ENCODE measurements at places on chromosomes 4 and X. TPM values are rescaled to one million over a fixed set of nuclear protein-coding genes. Genes with fewer than 3 reads are reported as not detected.

DNA sequence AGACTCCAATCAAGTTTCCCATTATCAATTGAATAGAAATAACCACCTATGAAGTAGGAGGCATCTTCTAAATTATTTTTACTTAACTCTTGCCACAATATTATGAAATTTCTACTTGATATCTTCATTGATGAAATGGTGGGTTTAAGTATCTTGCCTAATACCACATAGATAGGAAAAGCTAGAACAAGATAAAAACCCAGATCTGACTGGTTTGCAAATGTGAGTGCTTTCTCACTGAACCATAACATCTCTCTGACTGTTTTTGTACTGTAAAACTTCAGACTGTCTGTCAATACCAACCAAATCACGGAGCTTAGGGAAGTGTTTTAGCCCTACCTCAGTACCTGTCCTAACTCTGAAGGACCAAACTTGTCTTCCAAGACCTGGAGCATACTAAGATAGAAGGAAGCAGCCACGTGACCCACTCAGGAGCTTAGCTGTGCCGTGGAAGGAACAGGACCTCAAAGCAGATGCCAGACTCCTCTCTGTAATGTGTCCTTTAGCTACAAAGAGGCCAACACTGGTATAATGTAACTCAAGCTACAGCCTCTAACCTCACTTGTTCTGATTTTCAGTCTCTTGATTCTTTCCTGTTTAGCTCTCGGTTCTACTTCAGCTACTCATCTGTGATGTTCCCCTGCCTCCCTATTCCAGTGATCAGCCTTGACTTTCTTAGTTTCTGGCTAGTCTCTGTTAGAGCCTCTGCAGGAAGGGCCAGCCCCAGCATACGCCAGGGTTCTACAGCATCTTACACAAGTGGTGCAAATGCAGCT lies 84.4 kb downstream of the LRP2BP start:
- no peak for DNase-seq

The AMTN gene
- not detected for polyA plus RNA-seq

DNA sequence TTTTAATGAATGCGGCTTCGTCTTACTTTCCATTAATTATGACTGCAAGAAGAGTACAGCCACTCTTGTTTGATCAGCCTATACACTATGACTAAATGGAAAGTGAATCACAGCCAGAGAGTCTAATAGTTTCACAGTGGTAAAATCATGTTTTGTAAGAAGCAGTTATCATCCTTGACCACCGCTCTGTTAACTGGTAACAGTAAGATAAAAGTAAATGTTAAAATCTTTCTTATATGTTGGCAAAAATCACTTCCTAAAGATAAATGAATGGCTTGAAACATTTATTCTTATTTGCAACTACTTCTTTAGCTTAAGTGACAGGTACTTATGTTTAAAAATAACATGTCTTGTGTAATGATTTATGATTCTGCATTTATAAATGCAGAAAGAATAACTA lies 13.2 kb downstream of the GALNT7 start:
- DNase-seq, result no peak

The AKAP14 gene
- not detected for polyA plus RNA-seq

The MAGEA2 gene
- polyA plus RNA-seq, result not detected

The NEXMIF gene
- 1.5 TPM for polyA plus RNA-seq

The ITIH6 gene
- 0.92 TPM for polyA plus RNA-seq

The G6PD gene
- polyA plus RNA-seq, result 11.0 TPM

DNA sequence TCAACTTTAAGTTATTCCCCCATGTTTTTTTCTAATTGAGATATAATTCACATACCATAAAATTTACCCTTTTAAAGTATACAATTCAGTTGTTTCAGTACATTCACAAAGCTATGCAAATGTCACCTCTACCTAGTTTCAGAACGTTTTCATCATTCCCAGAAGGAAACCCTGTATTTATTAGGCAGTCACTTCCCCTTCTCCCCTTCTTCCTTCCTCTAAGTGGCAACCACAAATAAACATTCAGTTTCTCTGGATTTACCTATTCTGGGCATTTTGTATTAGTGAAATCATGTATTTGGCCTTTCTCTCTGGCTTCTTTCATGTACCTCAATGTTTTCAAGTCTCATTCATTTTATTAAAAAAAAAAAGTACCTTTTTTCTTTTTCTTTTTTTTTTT lies 101.9 kb downstream of the TET2 start:
- DNase-seq, result no peak

The SHOX gene
- polyA plus RNA-seq, result 0.71 TPM

GRCh38 chr4:82710197-82710929 lies 88.2 kb downstream of the SCD5 start:
- DNase-seq, result no peak

DNA sequence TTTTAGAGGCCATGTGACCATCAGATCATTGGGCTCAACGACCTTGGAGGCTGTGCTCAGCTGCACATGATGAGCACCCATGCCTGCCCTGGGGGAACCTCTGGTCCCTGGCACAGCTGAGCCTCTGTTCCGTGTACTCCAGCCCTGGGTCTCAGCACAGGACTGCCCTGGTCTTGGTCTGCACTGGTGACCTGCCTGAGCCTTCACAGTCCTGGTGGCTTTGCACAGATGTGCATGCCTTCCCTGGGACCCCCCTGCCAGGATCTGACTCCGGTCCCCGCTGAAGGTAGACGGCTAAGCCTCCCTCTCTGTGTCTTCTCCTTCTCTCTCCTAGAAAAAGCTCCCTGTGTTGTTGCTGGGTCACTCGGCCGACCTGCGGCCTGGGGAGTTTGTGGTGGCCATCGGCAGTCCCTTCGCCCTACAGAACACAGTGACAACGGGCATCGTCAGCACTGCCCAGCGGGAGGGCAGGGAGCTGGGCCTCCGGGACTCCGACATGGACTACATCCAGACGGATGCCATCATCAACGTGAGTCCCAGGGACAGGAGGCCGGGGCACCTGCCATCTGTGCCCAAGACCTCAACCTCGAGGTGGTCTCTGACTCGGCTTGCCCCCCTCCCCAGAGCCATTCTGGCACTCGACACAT lies 21.6 kb downstream of the HTRA3 start:
- DNase-seq, result no peak

- DNase-seq, result no peak
These were observed 90.1 kb downstream of the WFS1 start for GRCh38 chr4:6359536-6360308.

DNA sequence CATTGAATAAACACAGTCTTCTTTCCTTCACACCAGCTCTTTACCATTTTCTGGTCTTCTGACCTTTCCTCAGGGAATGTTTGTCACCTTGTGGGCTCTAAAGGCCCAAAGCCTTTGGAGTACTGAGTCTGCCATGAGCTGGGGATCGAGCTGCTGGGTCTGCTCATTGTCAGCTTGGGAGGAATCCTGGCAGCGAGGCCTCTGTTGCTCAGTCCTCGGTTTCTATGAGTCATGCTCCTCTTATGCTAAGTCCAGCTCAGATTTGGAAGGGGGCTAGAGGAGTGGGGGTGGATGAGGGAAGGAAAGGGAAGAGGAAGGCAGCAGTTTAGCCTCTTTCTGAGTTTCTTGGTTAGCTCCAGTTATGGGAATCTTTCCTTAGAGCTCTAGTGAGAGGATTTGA lies 31.1 kb downstream of the NHSL2 start:
- peak; percentile 72 for DNase-seq

The SFRP2 gene
- polyA plus RNA-seq, result 122 TPM

- peak; percentile 86 for DNase-seq
These were observed 168.5 kb upstream of the LDB2 start for GRCh38 chr4:17066972-17067371.

The PAGE2B gene
- polyA plus RNA-seq, result not detected

The ASMT gene
- not detected for polyA plus RNA-seq

GRCh38 chrX:152024710-152025109 lies 50.2 kb upstream of the GABRE start:
- no peak for DNase-seq

- no peak for DNase-seq
These were observed 149.2 kb downstream of the TBL1X start for GRCh38 chrX:9614016-9614415.

DNA sequence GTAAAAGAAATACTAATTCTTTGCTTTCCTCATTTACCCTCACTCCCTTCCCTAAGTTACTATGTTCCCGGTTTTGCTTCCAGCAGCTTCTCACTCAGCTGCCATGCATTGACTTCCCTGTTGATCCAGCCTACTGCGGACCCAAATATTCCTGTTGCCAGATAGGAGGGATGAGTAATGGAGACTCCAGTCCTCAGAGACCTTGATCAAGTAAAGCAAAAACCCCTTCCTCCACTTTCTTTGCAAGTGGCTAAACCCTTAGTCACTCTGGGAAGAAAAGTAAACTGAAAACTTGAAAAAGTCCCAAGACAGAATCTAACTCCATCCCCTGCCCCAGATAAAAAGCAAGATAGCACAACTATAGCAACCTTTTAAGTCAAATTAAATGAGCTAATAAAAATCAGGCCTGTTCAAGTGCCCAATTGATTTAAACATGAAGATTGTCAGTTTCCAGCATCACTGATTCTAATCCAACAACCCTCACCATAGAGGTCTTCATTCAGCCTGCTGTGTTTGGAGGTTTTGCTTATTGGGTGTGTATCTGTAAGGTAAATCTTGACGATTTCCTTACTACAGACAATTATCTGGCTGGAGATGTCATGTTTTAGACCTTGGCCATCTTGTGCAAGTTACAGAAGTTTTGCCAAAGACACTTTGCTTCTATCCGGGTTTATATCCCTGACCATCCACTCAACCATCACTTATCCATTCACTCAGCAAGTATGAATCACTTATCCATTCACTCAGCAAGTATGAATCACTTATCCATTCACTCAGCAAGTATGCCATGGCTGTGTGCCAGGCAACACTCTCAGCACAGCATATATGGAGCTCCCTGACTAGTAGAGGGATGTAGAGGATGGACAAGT lies 17.6 kb downstream of the FGFBP1 start:
- DNase-seq, result peak; percentile 95

GRCh38 chr4:11485926-11486325 lies 57.2 kb upstream of the HS3ST1 start:
- no peak for DNase-seq

GRCh38 chr4:176546975-176547374 lies 227.2 kb downstream of the SPCS3 start:
- DNase-seq, result no peak

- peak; percentile 72 for DNase-seq
These were observed 69.7 kb downstream of the KLHL8 start for GRCh38 chr4:87150498-87151261.

The HAND2 gene
- not detected for polyA plus RNA-seq

The TMPRSS11A gene
- not detected for polyA plus RNA-seq

DNA sequence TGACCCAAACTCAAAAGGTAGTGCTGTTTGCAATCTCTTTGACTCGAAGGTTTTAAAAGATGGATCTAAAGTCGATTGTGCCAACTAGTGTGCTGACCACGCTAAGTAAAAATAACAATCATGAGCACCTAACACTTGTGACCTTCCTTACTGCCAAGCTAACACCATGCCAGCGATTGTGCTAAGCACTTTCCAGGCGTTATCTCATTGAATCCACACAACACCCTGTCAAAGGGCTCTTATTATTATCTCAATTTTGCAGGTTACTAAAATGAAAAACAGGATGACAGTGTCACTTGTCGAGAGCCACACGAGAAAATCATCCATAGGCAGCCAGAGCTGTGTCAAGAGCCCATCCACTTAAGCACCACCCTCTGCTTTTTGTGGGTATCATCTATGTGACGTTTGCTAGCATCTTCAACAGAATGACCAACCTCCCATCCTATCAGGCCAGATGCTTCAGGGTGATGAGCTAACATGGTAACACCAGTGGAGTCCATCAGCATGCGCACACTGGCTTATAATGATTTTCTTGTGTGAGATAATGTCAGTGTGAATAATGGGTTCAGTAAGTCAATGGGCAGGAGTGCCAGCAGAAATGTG lies 893 bp upstream of the GAB3 start:
- DNase-seq, result no peak

DNA sequence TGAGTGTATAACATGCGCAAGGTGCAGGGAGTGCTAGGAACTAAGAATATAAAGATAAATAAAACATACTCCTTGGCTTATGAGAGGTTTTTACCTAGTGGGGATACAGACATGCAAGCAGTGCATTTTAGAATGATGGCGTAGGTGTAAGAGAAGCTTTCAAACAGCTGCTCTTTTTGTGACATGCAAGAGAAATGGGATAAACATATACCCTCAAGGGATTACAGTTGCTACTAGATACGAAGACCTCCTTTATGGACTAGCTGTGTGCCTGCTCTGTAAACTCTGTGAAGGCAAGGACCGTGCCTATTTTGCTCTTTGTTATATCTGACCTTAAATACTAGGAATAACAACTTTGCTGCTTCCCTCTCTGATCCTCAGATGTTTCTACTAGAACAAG lies 39.0 kb upstream of the SLITRK4 start:
- no peak for DNase-seq

DNA sequence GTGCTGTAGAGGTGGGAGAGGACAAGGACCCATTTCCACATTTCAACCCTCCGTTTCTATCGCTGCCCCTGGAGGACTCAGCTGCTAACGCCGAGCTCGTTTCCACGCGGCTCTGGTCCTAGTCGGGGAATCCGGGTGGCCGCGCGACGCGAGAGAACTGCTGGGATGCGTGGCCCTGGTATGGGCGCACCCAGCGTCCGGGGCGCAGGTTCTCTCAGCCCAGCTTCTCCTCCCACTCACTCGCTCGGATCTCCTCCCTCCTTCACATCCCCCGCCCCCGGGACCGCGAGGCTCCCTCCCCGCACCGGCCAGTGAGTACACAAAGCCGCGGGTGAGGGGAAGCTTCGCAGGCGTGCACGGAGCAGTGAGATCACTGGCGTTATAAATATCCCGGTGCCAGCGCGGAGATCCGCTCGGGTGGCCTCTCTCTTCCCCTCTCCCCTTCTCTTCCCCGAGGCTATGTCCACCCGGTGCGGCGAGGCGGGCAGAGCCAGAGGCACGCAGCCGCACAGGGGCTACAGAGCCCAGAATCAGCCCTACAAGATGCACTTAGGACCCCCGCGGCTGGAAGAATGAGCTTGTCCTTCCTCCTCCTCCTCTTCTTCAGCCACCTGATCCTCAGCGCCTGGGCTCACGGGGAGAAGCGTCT lies at the start of gene FGF5:
Gene FGF5, plus strand, starts transcription at position 412 of the 649 bp plus-strand sequence. Its CDS starts 161 bp downstream, at position 573.
- DNase-seq, result peak; percentile 81

The COQ2 gene
- 9.7 TPM for polyA plus RNA-seq

- DNase-seq, result no peak
These were observed 152.7 kb downstream of the APBB2 start for GRCh38 chr4:41061482-41062185.

DNA sequence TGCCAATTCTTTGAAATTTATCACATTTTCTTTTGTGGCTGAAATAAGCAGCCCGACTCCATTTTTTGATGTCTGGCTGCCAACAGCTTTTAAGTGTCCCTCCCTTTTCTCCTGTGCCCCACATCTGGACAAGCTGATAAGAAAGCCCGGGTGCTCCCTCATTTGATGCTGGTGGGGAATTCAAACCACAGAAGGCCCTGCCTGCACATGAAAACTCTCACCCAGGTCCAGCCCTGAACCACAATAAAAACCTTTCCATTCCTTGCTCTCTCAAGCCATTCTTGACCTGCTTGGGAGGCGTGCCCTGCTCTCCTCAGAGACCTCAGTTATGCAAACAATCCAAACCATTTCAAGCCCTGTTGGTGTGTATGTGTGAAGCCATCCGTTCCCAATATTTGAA lies 93.9 kb downstream of the FAM53A start:
- DNase-seq, result no peak

DNA sequence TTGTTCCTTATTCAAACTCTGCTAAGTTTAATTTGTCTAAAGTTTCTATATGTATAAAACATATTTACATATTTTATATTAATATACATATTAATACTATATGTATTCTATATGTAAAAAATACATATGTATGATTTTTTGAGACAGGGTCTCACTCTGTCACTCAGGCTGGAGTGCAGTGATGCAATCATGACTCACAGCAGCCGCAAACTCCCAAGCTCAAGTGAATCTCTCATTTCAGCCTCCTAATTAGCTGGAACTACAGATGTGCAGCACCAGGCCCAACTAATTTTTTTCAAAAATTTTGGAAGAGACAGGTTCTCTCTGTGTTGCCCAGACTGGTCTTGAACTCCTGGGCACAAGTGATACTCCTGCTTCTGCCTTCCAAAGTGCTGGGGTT lies 684.9 kb downstream of the TRAM1L1 start:
- no peak for DNase-seq
